ENCODE measurements at places on chromosomes 4 and X. TPM values are rescaled to one million over a fixed set of nuclear protein-coding genes. Genes with fewer than 3 reads are reported as not detected.

DNA sequence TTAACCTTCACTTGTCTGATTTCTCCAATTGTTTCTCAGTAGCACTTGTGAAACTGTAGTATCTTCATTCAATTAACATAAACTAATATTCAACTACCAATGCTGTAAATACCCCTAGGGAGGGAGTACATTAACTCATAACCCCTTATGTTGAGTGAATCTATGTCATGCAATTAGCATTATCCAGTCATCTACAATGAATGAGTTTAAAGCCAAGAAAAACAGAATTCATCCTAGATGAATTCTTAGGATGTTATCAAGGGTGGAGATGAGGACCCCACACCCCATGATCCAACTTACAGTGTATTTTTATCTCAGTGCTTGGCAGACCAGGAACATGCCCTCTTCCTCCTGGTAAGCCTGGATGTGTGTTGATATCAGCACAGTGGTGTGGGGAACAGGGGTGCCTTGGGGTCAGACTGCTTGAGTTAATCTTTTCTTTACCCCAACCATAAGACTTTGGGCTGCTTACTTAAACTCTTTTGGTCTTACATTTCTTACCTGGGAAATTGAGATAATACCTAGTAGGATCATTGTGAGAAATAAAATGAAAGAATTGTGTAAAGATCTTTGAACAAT lies 62.1 kb upstream of the SCOC start:
- no peak for DNase-seq

Gene NAP1L2
- polyA plus RNA-seq: 7.4 TPM

GRCh38 chr4:184148738-184149637 lies 68.7 kb downstream of the ENPP6 start:
- no peak for DNase-seq

Gene SASH3
- polyA plus RNA-seq: 1.0 TPM

DNA sequence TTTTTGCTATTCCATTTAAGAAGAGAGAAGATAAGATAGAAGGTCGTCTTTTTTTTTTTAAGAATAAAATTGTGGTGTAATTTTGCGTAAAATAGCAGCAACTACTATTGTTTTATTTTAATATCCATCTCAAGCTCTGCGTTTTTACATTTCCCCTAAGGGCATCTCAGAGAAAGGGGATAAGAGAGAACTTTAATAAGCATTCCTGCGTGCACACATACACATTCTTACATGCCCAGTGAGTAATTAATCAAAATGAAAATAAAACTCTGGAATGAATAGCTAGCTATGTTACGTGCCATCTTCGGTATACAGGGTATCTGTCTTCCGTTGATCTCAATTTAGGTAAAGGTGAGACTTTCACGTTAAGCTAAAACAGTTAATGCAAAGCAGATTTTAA lies 200.3 kb upstream of the TENM3 start:
- DNase-seq: no peak

- DNase-seq: no peak
These were observed 35.5 kb upstream of the PLAC8 start for GRCh38 chr4:83149865-83150652.

- peak; percentile 11 for DNase-seq
These were observed 66.5 kb downstream of the SHROOM4 start for GRCh38 chrX:50747471-50747900.

Gene CXCL5
- 0.19 TPM for polyA plus RNA-seq

- peak; percentile 28 for DNase-seq
These were observed 807 bp downstream of the SEL1L3 start for GRCh38 chr4:25861951-25862410.

Gene POLA1
- polyA plus RNA-seq: 1.4 TPM

Gene PNMA6A
- polyA plus RNA-seq: 2.3 TPM

GRCh38 chrX:44957848-44958247 lies 84.9 kb downstream of the KDM6A start:
- DNase-seq: no peak

Data from pancreas (tissue), 10 donors.